ENCODE measurements at places on chromosomes 12 and 14. TPM values are rescaled to one million over a fixed set of nuclear protein-coding genes. Genes with fewer than 3 reads are reported as not detected.

- DNase-seq, result no peak
- H3K27ac ChIP-seq, result no peak overlapping the region
- H3K27me3 ChIP-seq, result no peaks in the 10 kb centered on the region
- no peak overlapping the region for H3K4me3 ChIP-seq
- no peaks in the 10 kb centered on the region for H3K36me3 ChIP-seq
Measured at GRCh38 chr12:125228519-125229260, 163.5 kb downstream of the AACS start.

The PCNX1 gene
- total RNA-seq, result 39.2 TPM

The SRGAP1 gene
- total RNA-seq, result 3.3 TPM

DNA sequence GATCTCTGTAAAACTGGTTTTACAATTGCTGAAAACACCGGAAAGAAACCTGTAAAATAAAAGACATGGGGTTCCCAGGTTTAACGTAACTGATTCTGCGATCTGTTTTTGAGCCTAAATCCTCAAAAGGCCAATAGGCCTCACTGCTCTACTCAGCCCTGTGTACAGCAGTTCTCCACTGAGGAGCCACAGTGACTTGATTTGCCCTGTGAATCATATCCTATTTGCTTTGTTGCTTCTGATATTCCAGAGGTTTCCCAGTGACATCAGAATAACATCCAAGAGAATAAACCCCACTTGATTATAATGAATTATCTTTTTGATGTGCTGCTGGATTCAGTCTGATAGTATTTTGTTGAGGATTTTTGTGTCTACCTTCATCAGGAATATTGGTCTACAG lies 27.5 kb downstream of the MDM1 start:
- H3K27me3 ChIP-seq, result no peaks in the 10 kb centered on the region
- DNase-seq, result no peak
- no peaks in the 10 kb centered on the region for H3K4me1 ChIP-seq
- H3K4me3 ChIP-seq, result no peak overlapping the region
- peaks cover 54% of the 10 kb centered on the region for H3K36me3 ChIP-seq
- no peak overlapping the region for H3K27ac ChIP-seq

GRCh38 chr12:13252616-13253015 lies 56.1 kb downstream of the EMP1 start:
- H3K27ac ChIP-seq, result no peak overlapping the region
- H3K4me1 ChIP-seq, result peaks cover 5% of the 10 kb centered on the region
- H3K4me3 ChIP-seq, result no peak overlapping the region
- H3K27me3 ChIP-seq, result no peaks in the 10 kb centered on the region

All from right atrium auricular region (tissue), 2 donors.